Karpas-422 (cell line): ENCODE measurements at places on chromosomes 3 and 15.
A peak's percentile ranks its signal among the peaks of the same experiment; 100 is the strongest.

DNA sequence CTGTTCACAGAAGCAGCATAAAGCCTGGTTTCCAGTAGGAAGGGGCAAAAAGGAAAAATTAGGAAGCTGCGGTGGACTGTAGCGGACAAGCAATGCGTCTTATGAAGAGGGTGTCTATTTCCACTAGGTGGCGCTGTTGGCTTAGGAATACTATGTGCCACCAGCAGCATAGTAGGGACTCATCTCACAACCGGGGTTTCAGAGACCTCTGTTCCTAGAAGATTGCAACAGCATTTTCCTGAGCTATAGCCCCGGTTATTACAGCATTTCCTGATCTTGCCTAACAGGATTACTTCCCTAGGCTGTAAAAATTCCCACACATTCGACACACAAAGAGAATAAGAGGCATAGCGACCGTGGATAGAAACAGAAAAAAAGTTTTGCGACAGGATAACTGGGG, 683.0 kb downstream of the TBL1XR1 start:
- DNase-seq, result peak; percentile 82

DNA sequence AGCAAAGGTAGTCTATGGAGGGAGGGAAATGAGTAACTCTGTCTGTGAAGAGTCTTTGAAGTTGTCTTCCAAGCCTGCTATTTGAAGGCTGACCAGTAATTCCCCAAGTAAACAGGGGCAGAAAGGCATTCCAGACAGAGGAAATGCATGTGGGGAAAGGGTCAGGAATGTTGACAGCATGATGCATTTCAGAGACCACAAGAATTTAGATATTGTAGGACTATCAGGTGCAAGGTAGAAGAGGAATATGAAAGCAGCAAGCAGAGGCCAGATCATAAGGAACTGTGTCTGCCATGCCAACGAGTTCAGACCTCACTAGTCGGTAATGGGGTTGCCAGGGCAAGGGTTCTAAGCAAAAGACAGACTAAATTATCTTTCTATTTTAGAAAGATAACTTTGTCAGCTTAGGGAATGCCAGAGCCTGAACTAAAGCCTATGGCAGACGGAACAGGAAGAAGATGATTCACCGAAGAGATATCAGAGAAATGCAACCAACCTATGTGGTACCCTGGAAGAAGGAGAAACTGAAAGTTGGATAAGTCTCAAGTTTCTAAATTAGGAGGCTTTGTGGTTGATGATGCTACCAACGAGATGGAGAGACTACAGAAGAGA, 327.0 kb upstream of the RORA start:
- DNase-seq, result no peak

DNA sequence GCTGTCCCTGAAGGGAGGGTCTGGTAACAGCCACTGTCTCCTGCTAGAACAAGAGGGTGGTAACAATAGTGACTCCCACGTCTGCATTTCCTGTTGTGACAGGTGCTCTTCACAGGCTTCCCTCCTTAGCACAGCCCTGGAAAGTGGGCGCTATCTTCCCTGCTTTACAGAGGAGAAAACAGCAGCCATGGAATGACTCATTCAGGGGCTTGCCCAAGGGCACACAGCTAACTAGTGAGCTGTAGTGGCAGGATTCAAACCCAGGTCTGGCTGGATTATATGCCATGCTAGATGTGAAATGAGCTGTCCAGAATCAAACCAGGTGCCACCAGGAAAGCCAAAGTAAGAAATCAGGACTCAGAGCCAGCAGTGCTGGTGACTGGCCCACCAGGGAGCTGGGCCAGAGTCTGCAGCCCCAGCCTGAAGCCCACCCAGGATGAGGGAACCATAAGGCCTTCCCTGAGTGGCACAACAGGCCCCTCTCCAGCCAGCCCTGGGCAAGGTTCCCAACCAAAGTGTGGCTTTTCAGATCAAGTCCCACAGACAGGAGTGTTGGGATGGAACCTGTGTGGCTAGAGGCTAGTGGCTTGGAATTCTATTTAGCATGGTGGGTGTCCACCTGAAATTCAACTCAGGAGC, 102.4 kb downstream of the ETFA start:
- DNase-seq, result no peak

- DNase-seq, result no peak
These were observed 234.8 kb downstream of the PTPRG start for GRCh38 chr3:61796088-61796680.

GRCh38 chr15:51163843-51164242, 69.1 kb upstream of the TNFAIP8L3 start:
- no peak for DNase-seq

- DNase-seq, result no peak
These were observed 24.5 kb downstream of the NIPA1 start for GRCh38 chr15:22810853-22811338.

GRCh38 chr3:31829826-31830426, 151.1 kb downstream of the OSBPL10 start:
- no peak for DNase-seq

- DNase-seq, result peak; percentile 70
These were observed 44.6 kb downstream of the GASK1A start for GRCh38 chr3:43023746-43024145.

DNA sequence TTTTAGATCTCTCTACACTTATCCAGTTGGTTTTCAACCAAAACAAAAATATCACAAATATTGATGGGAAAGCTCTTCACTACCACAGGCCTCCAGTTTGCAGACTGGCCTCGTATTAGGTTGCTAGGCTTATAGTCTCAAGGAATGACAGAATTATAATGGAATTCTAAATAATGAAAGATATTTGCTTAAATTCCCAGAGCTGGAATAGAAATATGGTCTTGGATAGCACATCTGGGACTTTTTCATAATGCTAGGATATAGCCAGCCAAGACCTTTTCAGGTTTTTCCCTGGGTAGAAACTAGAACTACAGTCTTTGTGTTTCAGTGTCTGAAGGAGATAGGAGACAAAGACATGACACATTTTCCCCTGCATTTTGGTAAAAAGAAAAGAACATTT, 121.9 kb upstream of the STAC start:
- DNase-seq, result no peak

GRCh38 chr3:186609247-186609868, 3.5 kb upstream of the AHSG start:
- DNase-seq, result peak; percentile 84

- no peak for DNase-seq
These were observed 13.3 kb downstream of the ETV5 start for GRCh38 chr3:186095561-186096081.

DNA sequence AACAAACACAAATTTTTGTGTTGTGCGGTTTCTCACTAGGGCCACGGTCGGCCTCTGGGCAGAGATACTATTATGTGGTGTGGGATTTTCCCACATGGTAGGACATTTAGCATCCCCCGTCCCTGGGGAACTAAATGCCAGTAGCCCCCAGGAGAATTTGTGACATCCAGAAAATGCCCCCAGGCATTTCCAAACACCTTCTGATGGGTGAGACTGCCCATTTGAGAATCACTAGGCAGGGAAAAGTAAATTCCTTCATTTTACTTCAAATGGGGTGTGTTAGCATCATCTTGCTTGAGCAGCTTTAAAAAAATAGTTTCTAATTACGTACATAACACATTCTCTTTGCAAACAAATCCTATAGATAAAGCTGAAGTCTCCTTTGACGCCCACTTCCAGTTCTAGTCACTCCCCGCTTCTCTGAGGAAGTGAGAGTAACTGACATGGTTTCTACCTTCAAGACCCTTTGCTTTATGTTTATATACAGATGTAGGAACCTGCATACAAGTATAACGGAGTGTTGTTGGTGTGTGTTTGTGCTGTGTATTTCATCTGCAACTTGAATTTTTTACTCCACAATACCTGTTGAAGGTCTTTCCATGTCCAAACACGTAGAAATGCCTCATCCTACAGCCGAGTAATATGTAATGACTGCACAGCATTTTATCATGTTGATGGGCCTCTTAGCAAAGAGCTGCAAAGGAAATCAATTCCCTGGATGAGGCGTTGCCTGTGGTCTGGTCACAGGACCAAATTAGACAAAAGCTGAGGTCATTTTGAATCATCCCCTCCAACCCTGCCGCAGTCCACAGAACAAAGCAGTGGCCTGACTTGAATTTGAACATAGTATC, 31.4 kb upstream of the ZBTB38 start:
- DNase-seq, result peak; percentile 57

GRCh38 chr3:132553826-132554225, 43.2 kb upstream of the ACKR4 start:
- no peak for DNase-seq

GRCh38 chr15:28037969-28038590, 61.0 kb downstream of the OCA2 start:
- no peak for DNase-seq

DNA sequence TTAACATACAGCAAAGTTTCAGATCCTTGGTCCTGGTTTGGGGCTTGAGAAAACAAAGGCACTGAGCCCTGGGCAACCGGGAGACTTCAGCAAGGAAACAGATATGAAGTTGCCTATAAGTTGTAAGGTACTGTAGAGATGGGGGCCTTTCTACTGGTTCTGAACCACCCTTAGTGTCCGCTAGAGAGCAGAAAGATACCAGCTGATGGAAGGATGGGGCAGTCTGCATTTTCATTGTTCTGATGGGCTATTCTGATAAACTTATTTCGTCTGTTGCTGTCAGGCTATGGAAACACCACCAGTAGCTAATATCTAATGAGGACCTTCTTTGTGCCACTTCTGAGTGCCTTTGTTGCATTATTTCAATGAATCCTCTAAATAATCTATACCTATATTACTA, 38.7 kb downstream of the FGD5 start:
- no peak for DNase-seq

- DNase-seq, result no peak
These were observed 57.8 kb upstream of the ACTC1 start for GRCh38 chr15:34853001-34853758.

DNA sequence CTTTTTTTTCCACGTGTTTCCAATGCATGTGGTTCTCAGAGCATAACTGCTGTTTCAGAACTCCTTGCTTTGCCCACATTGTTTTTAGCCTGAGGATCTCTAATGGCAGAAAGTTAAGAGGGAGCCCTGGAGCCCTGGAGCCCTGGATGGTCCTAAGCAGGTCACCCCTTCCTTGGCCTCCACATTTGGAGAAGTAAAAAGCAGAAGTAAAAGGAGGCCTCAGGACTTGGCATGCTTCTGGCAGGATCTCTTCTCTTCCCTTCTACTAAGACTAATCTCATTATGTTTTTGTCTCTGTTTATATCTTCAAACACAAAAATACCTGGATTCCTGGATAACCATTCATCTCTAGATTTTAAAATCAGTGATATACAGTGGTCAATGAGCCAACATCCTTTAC, 50.1 kb downstream of the P2RY1 start:
- DNase-seq, result no peak

- no peak for DNase-seq
These were observed 16.5 kb upstream of the CRABP1 start for GRCh38 chr15:78323693-78324092.

- DNase-seq, result no peak
These were observed 71.9 kb downstream of the SMAD3 start for GRCh38 chr15:67137319-67137718.
